ENCODE measurements at places on chromosomes 2 and 18.

DNA sequence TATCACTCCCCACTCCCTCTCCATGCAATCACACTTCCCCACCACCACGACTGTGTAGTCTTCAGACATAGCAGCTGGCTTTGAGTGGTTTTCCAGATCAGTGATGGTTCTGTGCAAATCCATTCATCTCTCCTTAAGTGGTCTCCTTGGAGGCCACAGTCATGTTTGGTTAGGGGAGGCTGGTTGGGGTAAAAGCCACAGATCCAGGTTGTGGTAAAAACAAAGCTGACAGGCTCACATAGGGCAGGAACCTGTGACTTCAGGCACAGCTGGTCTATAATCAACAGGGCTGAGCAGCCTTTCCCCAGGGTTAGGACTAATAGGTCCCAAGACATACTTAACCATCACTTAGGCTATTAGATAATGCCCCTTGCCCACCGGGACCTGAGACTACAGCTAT is 46.2 kb upstream of the FZD7 start:
- DNase-seq = no peak

- no peak for DNase-seq
Measured at GRCh38 chr2:85998071-85998991, 107.4 kb downstream of the POLR1A start.

- DNase-seq = no peak
Measured at GRCh38 chr2:135800513-135801460, 36.2 kb downstream of the LCT start.

- no peak for DNase-seq
Measured at GRCh38 chr2:157441072-157441454, 2.8 kb downstream of the CYTIP start.

- no peak for DNase-seq
Measured at GRCh38 chr18:5463390-5463789, 80.4 kb downstream of the EPB41L3 start.

GRCh38 chr18:46727177-46727576 is 29.7 kb downstream of the ST8SIA5 start:
- DNase-seq = no peak

GRCh38 chr2:24507549-24507948 is 16.5 kb downstream of the NCOA1 start:
- DNase-seq = no peak

- DNase-seq = no peak
Measured at GRCh38 chr2:20917287-20917660, 94.4 kb upstream of the LDAH start.

- DNase-seq = no peak
Measured at GRCh38 chr2:69092857-69093256, 79.9 kb downstream of the ANTXR1 start.

- DNase-seq = no peak
Measured at GRCh38 chr2:69701100-69701945, 40.6 kb upstream of the ANXA4 start.

DNA sequence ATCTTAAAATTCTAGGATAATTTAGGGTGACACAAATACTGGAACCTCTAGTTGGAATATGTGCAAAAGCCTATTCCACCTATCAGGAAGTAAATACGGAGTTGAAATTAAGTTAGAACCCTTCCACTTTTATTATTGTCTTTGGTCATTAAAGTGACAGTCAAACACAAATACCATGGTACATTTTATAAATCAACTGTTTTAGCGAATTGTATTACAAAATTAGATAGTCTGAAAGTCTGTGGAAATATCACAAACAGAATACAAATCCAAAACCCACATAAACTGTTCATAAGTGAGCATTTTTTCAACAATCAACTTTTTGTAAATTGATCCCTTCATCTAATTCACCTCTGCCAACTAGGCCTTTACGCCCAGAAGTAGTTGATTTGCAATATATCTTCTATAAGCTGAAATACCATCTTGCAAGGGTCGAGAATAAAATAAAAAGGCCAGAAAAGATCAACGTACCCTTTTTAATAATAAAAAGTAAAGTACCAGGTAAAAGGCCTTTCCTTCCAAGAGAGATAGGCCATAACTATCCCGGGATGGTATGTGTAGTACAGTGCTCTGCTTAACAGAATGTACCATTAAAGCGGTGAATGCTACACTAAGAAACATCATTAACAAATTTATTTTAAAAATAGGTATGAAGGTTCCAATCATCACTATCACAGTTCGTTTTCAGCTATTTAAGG is 1.3 kb downstream of the USP34 start:
- no peak for DNase-seq

- DNase-seq = no peak
Measured at GRCh38 chr2:48508461-48509124, 21.4 kb upstream of the STON1 start.

- no peak for DNase-seq
Measured at GRCh38 chr2:8679827-8680731, 1.8 kb upstream of the ID2 start.

DNA sequence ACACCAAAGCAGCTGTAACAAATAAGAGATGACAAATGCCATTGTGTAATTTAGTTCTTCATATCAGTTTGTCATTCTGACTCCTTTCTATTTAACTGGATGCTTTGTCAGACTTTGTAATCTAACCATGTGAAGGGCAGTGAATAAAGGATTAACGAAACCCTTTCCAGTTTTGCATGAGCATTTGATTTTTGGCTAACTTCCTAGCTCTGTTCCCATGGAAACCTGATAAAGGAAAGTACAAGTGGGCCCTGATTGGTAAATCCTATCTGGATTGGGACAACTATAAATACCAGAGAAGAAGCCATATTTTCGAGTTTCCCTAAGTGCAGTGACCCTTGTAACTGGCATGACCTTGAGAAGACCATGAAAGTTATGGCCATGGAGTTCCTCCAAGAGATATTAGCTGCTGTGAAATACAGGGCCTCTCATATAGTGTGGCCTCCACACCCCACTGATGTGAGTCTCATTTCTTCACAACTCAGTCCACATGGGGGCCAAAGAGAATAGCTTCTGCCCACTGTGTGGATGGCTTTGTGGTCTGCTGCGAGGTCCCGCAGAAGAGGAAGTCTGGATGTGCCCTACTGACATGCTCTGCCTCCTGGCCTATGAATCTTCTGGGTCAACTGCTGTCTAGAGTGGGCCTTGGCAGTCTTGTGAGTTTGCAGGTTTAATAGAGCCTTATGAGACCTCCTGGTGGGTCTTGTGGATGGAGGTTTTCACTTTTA is 38.2 kb upstream of the CYP1B1 start:
- DNase-seq = no peak

DNA sequence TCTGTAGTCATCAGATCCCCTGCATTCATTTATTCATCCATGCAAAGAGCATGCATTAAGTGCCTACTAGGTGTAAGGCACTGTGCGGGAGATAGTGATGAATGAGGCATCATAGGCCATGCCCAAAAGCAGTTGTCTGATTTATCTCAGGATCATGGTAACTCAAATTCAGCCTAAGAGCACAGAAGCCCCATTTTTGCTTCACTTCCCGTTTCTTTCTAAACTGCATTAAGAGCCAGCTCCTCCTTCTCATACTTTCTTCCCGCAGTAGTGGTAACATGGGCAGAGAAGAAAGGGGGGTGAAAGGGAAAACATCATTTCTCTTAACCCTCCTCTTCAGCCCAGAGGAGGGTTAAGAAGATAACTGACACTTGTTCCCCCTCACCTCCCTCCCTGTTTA is 2.9 kb downstream of the GPR45 start:
- no peak for DNase-seq

DNA sequence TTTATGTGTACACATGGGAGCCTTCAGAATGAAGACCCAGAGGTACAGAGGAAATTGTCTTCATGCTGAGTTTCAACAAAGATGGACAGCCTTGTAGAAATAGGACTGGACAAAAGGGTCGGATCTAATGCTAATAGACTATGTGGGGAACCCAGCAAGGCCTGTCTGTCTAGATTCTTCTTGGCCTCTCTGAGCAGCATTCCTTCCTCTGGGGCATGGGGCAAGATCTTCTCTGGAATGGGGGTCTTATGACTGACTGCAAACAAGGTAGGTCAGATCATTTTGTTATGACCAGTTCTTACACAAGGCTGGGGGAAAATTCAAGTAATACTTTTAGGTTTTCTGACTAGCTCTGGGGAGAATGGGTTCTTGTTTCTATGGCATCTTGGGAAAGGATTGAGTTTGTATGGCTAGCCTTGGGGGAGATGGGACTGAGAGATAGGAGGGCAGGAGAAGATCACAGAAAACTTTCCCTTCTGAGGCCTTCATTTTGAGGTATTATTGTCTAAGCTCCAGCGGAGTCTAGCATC is 14.3 kb downstream of the SPATA3 start:
- DNase-seq = no peak

GRCh38 chr2:30310371-30310770 is 79.0 kb downstream of the LBH start:
- no peak for DNase-seq

DNA sequence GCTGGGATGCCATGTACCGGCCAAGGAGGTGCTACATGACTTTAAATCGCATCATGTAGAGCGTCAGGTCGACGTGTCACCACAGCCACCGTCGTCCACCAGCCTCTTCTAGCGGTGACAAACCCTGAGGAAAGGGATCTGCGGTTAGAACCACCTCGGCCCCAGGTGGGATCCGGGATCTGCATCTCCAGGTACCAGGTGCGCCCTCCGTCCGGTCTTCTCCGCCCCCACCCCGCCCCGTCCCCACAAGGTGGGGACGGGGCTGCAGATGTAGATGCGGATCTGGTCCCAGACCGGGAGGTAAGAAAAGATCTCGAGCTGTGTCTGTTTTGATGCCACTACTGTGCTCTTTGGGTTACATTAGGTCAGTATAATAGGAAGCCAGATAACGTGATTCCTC is 38.4 kb downstream of the C1D start:
- DNase-seq = no peak

DNA sequence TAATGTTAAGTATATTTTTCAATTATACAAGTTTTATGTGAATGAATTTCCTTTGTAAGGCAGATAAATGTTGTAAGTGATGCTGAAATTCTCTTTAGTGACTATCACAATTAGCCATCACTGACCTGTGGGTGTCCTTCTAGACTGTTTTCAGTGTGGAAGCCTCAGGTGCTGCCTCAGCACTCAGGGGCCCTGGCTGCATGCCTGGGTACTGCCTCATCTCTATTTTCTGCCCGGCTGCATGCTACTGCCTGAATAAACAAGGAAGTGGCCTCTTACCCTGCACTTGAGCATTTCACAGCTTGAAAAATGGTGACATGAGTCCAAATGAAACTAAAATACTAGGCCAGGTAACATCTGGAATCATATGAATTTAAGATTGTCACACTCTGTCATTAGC is 787.6 kb upstream of the SALL3 start:
- DNase-seq = no peak

GRCh38 chr18:6730416-6731221 is 1.1 kb downstream of the ARHGAP28 start:
- no peak for DNase-seq

DNA sequence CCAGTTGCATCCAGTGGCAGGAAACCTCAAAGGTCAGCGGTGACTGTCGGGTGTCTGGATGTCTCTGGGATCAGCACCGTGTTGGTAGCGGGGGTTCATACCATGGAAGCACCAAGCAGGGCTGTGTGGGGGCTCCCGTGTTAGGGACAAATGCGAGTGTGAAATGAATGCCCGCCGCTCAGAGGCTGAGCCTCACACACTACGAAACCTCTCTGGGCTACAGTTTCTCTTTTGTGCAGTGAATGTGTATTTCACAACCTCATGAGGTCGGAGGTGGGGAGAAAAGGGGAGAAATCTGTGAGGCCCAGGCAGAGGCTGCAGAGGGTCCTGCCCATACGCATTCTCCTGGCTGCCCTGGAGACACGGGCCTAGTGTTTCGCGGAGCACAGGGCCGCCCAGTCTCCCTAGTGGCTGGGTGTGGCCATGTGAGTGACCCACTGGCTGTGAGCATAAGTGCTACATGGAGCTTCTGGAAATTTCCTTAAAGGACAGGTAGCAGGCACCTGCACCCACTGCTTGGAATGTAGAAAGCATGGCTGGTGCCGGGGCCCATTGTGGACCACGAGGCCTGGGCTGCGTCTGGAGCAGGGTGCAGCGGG is 138.0 kb upstream of the GLI2 start:
- no peak for DNase-seq

DNA sequence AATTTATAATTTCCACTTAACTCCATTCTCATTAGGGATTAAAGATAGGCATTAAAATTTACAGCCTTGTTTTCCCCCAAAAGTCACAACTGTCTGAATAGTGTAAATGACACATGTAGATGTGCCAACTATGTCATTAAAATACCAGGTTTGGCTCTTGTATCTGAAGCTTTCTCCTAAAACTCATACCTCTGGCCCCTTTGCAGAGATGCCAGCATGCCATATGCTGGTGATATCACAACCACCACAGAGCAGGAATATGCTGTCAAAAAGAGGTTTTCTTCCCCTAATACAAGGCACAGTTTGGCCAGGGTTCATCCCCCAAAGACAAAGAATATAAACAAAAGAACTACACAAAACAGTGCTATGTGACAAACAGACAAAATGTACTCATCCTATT is 65.4 kb downstream of the REV1 start:
- no peak for DNase-seq

- no peak for DNase-seq
Measured at GRCh38 chr18:79944746-79945117, 6.7 kb downstream of the SLC66A2 start.

DNA sequence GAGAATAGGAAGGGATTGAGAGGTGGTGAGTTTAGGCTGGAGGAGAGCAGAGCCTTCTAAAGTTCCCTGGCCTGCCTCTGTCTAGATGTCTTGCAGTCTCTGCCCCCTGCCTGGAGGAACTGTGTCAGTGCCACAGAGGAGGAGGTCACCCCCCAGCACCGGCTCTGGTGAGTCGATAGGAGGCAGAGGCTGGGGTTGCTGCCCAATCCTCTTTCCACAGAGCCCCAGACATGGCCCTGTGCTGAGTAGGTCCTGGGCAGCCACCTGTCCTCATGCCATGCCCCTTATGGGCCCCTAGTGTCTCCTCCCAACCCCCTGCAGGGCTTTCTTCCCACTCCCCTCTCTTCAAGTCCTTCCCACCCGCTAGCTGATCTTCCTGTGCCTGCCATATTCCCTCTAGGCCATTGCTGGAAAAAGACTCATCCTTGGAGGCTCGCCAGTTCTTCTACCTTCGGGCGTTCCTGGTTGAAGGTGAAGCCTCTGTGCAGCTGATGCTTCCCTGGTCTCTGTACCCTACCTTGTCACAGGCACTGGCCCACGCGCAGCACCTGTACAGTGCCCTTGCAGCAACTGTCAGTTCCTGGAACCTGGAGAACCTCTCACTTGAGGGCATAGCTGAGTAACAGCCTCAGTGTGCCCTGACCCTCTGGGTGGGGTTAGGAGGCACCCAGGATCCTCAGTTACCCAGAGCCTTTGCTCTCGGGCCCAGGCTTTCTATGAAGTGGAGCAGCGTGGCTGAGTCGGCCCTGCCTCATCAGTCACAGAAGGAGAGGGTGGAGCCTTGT is 13.2 kb upstream of the SLC4A3 start:
- no peak for DNase-seq

DNA sequence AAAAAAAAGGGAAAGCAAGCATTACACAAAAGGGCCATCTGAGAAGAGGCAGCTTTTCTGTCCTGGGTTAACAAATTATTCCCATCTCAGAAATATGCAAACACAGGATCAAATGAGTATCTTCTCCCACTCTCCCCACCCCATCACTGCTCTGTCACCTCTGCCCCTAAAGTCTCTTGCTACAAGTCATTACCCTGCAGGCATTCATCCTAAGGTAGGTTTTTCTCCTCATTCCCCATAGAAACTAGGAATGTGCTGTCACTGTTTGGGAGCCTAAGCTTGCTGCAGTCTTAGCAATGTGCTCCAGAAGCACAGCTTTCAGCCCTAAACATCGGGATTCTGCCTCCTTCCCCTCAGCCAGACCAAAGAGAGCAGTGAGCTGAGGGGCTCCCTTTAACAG is 3.6 kb downstream of the LRRTM1 start:
- DNase-seq = no peak

- no peak for DNase-seq
Measured at GRCh38 chr2:133414486-133415209, 153.6 kb downstream of the NCKAP5 start.
